ENCODE measurements at places on chromosomes 2 and 18.

DNA sequence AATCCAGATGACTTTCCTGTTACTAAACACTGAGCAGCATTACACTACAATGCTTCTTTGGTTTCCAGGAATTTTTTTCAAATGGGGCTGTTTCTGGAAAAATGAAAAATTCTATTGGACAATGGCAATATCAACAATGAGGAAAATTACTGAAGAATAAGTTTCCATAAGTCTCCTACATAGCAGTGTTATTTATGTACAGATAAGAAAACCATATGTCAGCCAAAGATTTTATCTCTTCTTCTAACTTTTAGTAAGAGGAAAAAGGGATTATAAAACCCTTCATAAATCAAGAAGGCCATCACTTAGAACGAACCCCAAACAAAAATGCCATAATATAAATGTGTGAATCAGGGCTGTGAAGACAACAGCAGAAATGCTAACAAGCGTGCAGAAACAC lies 31.6 kb upstream of the NOSTRIN start:
- DNase-seq: no peak

DNA sequence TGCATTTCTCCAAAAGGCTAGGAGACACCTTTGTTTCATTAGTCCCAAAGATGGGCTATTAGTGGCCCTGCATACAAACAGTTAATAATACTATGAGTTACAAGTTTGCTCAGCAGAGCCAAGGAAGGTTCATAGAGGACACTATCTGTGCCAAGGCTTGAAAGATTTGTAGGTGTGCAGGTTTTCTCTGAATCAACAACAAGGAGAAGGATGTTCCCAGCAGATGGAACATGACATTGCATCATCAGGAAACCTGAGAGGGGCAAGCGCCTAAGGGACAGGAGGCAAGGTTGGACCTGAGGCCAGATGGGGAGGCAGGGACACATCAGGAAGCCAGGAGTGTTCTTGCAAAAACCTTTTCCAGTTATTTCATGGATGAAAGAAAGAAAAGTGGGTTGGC lies 35.4 kb upstream of the STK17B start:
- DNase-seq: peak; percentile 91

GRCh38 chr2:235725016-235725489 lies 231.2 kb downstream of the AGAP1 start:
- DNase-seq: no peak

DNA sequence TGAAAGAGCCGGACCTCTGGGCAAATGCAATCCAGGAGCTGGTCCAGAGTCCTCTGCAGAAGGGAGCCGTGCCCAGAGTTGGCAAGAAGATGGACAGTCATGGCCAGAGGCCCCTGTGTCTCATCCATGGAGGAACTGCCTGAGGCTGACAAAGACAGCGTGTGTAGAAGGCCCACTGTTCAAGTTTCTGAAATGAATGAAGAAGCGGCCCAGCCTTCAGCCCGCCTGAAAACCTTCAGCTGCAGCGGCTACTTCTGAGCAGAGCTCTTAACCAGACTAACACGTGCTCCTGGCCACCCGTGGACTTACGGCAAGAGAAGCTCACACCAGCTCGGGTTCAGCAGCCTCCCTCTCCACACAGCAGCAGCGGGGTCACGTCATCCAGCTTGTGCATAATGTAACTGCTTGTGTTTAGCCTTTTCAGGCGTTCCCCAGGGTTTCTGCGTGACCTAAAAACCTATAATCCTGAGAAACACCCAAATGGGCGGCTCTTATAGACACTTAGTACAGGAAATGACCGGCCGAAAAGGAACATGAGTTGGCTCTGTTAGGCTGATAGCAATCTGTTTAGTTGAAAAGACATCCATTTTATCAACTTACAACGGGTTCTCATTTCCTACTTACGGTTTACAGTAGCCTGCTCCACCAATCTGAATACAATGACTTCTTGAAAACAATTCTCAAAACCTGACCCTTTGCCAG lies at the start of gene FAM124B:
FAM124B (minus strand) TSS at position 467 of the 702 bp plus-strand sequence; CDS start at position 128, 339 bp downstream.
- no peak for DNase-seq

DNA sequence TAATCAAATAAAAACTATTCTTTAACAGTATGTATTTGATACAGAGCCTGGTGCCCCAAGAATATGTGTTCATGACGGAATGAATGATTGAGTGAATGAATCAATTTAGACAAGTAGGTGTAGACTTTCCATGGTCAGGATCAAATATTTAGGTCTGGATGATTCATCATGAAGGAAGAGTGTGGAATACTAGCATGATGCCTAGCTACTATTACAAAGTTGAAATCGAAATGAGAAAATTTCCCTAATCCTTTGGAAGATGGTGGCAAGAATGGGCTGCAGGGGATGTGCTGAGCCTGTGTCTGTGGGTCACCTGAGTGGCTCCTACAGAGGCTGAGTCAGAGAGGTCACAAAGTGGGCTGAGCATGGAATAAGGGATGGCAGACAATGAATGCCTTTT lies 3.1 kb upstream of the MALT1 start:
- peak; percentile 18 for DNase-seq

DNA sequence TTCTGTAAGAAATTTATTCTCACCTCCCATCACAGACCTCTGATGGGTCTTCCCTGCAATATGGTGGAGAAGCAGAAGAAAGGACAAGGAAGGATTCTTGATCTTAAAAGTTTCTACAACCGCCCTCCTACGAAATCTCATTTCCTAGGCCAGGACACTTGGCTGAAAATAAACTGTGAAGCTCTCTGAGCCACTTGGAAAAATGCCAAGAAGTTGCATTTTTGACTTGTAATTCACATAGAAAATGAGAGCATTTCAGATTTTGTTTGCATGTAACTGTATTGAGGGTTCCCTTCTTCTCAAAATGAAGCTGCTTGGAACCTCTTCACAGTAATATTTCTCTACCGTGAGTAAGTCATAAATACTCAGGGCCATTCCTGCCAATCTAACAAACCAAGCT lies 458.3 kb upstream of the SLC14A2 start:
- no peak for DNase-seq

- DNase-seq: no peak
Measured at GRCh38 chr2:84846041-84846663, 34.7 kb downstream of the TRABD2A start.

DNA sequence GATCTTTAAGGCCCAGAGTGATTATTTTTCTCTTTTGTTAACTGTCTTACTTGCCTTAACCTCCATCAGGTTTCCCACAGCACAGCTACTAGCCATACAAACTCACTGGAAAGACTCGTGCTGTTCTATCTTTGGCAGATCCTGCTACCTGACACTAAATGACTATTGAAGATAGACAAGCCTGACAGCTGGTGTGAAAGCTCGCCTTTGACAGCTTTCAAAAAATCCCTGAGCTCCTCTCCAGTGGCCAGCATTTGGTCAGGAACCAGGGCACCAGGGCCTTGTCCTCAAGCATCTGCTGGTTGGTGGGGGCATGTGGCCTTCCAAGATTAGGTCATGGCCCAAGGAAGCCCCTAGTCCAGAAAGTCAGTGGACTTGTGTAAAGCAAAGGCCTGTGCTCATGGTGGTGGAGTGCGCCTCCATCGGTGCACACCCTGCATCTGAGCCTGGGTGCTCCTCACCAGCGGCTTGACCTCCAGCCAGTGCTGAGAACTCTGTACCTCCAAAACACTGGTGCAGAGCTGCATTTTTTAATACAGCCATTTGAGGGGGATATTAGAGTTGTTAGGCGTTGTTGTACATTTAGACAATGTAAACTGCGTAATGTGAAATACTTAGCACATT lies 158.5 kb downstream of the NCK2 start:
- no peak for DNase-seq

GRCh38 chr2:135662088-135662487 lies 79.6 kb upstream of the UBXN4 start:
- no peak for DNase-seq

DNA sequence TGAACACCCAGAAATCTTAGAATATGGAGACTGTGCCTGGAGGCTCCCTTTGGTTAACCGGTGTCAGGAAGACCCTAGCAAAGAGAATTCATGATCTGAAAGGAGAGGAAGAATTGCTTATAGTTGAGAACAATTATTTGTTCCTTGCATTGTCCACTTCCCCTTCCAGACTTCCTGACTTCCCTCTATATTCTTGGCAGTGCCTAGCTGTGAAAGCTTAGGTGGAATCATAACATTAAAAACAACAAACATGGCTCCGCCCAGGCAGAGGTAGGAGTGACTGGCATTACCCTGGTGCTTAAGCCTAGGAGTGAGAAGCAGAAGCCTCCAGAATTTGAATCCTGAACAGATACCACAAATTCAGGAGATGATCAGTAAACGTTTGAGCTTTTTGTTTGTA lies 1.9 kb downstream of the TTL start:
- DNase-seq: peak; percentile 20

- peak; percentile 2 for DNase-seq
Measured at GRCh38 chr2:114201781-114202180, 240.7 kb upstream of the DPP10 start.

GRCh38 chr2:241068942-241069810 lies 32.9 kb downstream of the MTERF4 start:
- DNase-seq: no peak

DNA sequence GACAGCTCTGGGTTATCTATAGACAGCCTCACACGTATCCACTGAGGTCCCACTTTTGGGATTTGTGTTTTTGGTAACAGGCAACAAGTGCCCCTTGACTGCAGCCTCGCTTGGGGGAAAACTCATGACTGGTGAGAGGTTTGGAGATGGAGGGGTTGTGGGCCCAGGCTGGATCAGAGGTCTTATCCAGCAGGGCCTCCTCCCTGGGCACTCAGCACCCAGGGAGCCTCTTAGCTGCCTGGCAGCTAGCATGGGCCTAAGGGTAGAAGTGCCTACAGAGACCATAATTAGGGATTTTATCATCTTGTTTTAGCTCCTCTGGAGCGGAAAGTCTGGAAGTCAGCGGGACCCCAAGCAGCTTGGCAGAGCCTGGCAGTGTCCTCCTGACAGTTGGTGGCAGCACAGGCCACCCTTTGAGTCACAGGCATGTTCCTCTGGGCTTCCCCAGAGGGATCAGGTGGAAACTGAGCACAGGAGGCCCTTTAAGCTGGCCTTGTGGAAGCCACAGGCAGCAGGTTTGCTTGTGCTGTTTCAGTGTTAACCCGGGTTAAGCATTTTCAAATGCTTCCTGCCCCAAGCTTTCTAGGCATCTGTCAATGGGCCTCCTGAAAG lies 143.1 kb downstream of the KCTD1 start:
- DNase-seq: peak; percentile 64

- peak; percentile 51 for DNase-seq
Measured at GRCh38 chr2:237486819-237487448, at the start of gene MLPH. MLPH (plus strand) TSS chr2:237487251; CDS start chr2:237493427, 6,176 bp downstream.

DNA sequence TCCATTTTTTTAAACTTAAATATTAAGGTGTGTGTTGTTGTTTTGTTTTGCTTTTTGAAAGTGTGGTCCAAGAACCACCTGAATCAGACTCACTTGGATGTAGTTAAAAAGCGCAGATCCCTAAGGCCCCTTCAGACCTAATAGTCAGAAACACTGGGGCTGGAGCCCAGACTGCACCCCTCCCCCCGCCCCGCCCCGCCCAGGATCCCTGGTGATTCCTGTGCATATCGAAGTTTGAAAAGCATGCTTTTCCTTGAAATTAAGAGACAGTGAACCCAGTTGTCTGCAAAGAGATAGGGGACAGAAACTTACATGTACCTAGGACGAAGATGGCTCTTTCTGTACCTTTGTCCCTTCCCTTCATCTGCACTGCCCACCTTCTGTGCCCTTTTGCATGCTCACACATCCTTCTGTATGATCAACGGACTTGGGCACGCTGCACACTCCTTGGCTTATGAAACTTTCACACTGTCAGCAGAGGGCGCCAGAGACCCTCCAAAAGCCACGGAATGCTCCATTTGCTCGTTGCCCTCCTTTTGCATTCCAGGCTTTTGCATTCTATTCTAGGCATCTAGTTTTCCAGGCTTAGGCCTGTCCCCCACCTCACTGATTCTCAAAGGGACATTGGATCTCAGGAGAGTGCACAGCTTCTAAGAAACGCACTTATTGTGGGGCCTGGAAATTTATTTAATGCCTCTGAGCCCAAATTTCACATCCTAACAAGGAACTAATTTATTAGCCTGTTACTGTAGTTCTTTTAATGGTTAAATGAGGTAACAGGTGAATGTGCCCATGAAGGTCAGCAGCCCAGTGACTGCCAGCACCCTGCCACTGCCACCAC lies 32.8 kb upstream of the SLC14A1 start:
- peak; percentile 86 for DNase-seq

- no peak for DNase-seq
Measured at GRCh38 chr18:9405130-9405529, 70.2 kb upstream of the RALBP1 start.

DNA sequence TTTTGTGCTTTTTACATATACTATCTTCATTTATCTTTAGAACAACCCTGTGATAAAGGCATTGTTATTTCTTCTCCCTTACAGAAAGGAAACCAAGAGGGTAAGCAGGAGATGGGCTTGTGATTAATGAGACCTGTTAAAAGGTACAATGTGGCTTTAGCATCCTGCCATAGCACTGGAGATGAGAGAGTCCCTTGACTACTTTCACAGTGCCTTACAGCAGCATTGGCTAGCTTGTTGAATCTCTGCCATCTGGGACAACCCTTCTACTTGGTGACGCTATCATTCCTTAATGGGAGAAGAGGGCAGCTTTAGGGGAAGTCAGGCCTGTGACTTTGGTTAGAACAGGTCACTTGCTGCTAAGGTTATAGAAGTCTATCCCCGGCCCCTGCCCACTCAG lies 68.1 kb upstream of the LYPD6B start:
- DNase-seq: no peak
